ENCODE measurements at places on chromosomes 16 and 17.

GRCh38 chr16:15853021-15853420 lies 3.8 kb downstream of the MYH11 start:
- no peak for DNase-seq

DNA sequence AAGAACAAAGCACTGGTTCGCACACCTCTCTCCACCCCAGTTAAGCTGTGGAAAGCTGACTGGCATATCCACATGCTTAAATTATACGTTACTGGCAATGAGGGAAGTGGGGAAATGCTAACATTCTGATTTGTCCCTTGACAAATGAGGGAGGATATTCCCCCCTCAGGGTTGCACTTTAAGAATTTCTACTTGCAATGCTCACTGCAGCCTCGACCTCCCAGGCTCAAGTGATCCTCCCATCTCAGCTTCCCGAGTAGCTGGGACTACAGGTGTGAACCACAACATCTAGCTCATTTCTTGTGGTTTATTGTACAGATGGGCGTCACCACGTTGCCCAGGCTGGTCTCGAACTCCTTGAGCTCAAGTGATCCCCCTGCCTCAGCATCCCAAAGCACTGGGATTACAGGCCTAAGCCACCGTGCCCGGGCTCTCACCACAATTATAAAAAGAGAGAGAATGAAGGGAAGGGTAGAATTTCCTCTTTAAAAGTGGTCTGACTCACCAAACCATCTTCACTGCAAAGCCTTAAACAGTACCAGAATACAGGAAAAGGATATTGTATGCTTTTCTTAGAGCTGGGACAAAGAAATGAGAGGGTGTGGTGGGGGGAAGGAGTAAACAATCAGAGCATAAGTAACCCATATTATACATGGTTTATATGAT lies 38.9 kb downstream of the KANSL1 start:
- no peak for DNase-seq

DNA sequence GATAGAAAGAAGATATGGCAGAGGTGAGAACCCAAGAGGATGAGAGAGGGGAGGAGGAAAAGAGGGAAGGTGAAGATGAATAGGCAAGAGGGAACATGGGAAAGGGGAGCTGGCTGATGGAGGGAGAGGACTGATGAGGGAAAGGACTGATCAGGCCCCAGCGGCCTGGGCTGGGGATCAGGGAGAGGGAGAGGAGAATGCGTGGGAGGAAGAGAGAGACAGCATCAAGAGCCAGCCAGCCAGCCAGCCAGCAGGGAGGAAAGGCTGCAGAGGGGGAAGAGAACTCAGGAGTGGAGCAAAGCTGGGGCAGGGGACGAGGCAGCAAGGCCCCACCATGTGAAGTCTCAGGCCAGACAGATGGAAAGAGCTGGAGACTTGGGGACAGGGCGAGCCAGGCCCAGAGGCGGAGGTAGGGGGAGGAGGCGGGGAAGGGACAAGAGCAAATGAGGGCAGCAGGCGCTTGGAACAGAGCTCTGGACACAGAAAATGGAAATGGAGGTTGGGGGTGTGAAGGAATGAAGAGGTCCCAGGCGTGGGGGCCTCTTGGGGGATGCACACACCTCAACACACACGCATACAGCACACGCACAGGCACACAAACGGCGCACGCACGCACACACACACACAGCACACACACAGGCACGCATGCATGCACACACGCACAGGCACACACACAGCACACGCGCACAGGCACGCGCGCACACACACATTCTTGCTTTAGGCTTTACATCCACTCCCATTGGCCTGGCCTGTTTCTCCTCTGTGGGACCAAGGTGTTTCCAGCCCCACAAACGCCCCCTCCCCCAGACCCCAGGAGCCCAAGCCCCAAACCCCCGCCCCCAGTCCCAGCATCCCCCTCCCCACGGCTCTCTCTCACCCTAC lies 12.3 kb downstream of the DLG4 start:
- DNase-seq = no peak

GRCh38 chr16:50667497-50668367 lies 13.4 kb downstream of the SNX20 start:
- DNase-seq = no peak

- DNase-seq = no peak
Measured at GRCh38 chr17:80673152-80673920, 128.7 kb downstream of the RPTOR start.

- DNase-seq = no peak
Measured at GRCh38 chr16:70767377-70768202, 33.4 kb downstream of the VAC14 start.

DNA sequence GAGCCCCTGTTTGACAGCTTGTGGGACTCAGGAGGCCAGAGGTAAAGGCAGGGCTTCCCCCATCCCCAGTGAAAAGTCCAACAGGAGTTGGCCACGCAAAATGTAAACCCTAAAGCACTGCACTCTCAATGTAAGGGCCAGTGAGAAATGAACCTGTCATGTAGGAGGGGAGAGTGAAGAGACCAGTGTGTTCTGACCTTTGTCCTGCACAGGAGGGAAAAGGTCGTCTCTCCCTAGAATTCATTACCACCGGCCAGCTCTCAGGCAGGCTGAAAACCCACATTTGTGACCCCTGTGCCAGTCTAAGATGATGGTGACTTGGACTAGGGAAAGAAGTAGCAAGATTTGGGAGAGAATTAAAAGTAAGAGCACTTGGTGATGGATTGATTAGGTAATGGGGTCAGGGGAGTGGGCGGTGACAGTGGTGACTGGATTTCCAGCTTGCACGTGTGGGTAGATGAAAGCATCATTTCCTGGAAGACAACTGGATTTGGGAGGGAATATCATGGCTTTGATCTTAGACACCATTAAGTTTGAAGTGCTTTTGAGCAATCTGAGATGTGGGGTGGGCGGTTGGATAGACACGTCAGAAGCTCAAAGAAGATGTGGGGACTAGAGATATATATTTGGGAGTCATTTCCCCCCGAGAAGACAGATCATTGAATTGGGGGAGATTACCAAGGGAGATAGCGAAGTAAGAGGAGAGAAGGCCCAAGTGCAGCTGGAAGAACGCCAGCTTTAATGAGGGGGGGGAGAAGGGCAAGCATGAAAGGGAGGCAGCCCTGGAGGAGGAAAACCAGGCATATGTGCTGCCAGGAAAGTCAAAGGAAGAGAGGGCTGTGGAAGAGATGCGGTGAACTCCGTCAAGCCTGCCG lies 119.5 kb downstream of the NTN1 start:
- no peak for DNase-seq

- DNase-seq = no peak
Measured at GRCh38 chr16:11407047-11407982, 62.1 kb downstream of the RMI2 start.

- no peak for DNase-seq
Measured at GRCh38 chr16:81716478-81717225, 62.4 kb upstream of the PLCG2 start.

GRCh38 chr17:20098314-20098713 lies 89.2 kb downstream of the SPECC1 start:
- no peak for DNase-seq

DNA sequence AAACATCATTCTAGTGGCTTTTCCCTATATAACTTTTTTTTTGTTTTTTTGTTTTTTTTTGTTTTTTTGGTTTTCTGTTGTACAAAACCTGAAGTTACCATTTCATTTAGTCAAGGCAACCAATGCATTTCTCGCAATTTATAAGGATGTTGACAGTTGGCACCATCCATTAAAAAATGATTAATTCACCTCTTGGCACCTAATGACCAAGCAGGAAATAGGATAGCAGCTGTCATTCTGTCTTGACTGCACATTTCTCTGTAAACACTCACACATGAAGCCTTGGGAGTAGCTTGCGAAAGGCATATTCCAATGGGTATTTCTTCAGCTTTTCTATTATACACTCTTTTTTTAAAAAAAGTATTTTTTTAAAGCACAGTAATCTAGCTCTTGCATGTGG lies 77.5 kb downstream of the SYCE1L start:
- DNase-seq = no peak

DNA sequence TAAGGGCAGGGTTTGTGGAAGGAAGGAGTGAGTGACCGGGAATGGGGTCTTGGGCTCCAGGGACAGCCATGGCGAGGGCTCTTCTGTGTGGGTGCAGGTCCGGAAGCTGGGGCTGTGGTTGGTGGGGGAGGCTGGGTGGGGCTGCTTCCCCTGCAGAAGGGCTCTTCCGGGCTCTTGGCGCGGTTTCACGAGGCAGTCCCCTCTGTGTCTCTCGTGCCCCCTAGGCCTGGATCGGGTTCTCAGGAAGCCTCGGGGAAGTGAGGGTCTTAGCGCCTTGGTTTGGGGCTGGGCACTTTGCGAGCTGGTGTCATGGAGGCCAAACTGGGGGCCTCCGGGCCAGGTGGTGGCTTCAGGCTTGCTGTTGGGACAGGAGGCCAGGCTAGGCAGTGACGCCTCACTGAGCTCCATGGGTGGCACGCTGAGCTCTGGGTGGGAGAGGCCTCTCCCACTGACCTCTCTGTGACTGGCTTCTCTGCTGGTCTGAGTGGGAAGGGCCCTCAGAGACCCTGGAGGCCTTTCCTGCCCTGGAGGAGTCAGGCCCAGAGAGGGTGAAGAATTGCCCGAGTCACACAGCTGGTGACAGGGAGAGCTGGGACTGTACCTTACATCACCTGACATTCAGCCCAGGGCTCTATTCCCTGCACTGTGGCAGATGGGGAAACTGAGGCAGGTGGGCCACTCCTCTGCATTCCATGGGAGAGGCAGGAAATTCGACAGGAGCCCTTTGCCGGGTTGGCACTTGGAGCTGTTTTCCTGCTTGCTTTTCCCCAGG lies 8.2 kb downstream of the ADCY7 start:
- DNase-seq = no peak

- DNase-seq = no peak
Measured at GRCh38 chr16:84806256-84806889, 13.4 kb upstream of the CRISPLD2 start.

- no peak for DNase-seq
Measured at GRCh38 chr16:3242709-3243108, 7.8 kb upstream of the ZNF200 start.

- DNase-seq = no peak
Measured at GRCh38 chr17:55731586-55732250, 9.1 kb upstream of the TMEM100 start.

DNA sequence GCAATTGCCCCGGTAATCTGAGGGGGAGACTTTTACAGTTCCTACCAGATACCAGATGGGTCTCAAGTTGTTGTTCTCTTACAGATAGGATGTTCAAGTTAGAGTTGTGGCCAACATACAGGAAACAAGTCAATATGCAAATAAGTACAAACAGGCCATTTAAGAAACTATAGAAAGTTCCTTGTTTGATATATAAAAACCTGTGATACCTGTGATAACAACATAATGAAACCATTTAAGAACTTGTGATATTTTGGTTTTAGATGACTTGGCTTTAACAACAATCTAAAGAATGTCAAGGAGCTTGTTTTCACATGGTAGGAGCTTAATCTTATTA lies 16.8 kb downstream of the CDR2 start:
- no peak for DNase-seq

GRCh38 chr17:67260170-67260987 lies 15.4 kb upstream of the HELZ start:
- DNase-seq = no peak

DNA sequence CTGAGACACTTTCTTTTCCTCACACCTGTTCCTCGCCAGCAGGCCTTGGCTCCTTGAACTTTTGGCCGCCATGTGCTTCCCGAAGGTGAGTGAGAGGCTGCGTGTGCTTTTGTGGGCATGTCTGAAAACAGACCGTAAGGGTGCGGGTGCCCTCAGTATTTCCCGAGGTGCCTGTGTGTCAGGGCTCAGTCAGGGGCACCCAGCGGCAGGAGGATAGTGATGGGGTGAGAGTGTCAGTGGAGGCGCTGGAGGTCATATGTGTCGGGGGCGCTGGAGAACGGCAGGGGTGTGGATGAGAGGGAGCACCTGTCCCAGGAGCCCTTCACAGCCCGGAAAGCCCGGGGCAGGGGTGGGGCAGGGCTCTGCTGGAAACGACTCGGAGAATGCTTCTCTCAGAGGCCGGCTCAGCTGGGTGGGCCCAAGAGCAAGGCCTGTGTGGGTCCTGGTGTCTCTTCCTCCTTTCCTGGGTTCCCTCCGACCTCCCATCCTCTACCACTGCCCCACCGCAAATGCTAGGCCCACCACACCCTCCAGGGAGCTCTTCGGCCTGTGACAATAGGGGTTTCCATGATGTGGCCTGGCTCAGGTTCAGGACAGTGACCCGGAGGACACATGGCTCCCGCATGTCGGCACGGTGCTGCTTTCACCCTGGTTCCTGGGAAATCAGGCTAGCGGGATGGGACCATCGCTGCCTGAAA lies 451 bp downstream of the IL32 start:
- no peak for DNase-seq

- DNase-seq = no peak
Measured at GRCh38 chr17:40707745-40708144, 4.2 kb upstream of the KRT24 start.

- DNase-seq = no peak
Measured at GRCh38 chr17:43881181-43881580, 26.2 kb downstream of the MPP2 start.

Measured in NCI-H1417 treated with DMSO at 0.1 percent for 48 hours (cell line).